BJ (cell line): ENCODE measurements at places on chromosomes 3 and 15.

- DNase-seq, result no peak
These were observed 234.2 kb upstream of the UMPS start for GRCh38 chr3:124496061-124496460.

GRCh38 chr3:178172121-178172520 is 364.1 kb upstream of the KCNMB2 start:
- no peak for DNase-seq

- no peak for DNase-seq
These were observed 749.6 kb downstream of the AGBL1 start for GRCh38 chr15:86829245-86829644.

DNA sequence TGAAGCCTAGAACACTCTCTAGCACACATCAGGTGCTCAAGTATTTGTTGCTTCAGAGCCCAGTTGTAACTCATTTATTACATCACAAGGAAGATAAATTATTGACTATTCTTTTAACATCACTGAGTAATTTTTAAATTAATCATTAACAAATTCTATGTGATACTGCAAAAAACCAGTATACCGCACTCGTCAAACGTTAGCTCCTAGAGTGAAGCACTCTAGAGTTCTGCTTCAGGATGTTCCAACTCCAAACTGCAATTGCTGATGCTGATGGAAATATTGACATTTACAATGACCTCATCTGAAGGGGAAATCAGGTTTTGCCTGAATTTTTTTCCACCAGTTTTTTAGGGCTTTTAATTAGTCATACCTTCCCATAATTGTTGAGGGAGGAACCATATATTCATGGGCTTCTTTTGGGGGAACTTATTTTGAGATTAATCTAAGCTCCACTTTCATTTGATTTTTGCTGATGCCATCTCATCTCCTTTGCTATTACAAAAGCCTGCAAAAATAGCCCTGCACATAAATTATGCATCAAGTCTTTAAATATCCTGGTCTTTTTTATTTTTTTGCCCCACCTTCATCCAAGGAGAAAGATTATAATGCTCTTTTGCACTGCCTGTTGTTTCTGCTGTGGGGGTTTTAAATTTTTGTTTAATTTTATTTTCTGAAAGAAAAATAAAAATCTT is 123.0 kb upstream of the STAC start:
- DNase-seq, result no peak

GRCh38 chr3:13480340-13481318 is 523 bp downstream of the HDAC11 start:
- DNase-seq, result no peak

DNA sequence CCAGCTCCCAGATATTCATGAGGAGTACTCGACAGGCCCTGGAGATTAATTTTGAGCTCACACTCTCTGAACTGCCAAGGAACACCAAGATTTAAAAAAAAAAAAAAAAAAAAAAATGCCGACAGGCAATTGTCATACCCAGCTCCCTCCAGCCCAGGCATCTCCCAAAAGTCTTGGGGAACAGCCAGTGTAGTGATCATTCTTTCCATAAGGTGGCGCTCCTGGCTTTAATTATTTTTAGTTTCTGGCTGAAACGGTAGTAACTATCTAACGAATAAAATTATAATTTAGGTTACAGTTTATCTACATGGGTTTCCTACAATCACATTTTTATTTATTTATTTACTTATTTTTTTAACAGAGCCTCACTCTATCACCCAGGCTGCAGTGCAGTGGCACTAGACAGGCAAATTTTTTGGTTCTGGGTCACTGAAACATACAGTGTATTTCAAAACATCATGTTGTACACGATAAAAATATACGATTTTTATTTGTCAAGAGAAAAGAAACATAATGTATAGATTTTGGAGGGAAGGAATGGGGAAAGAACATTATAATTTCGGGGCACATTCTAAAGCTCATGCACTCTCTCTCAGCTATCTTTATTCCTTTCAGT is 157.3 kb downstream of the ADAMTS9 start:
- DNase-seq, result peak; percentile 12

- DNase-seq, result no peak
These were observed 2.4 kb downstream of the MB21D2 start for GRCh38 chr3:192915304-192915703.

GRCh38 chr15:79025802-79026201 is 64.8 kb downstream of the RASGRF1 start:
- DNase-seq, result no peak

DNA sequence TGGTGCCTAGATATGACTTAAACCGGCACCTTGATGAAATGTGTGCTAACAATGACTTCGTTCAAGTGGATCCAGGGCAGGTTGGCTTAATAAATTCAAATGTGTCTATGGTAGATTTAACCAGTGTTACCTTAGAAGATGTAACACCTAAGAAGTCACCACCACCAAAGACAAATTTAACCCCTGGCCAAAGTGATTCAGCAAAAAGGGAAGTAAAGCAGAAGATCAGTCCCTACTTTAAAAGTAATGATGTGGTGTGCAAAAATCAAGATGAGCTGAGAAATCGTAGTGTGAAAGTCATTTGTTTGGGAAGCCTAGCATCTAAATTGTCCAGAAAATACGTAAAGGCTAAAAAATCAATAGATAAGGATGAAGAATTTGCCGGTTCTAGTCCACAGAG is 1.1 kb downstream of the FAN1 start:
- no peak for DNase-seq

- DNase-seq, result no peak
These were observed 86.5 kb downstream of the FRMD4B start for GRCh38 chr3:69299344-69299743.
